ENCODE measurements at places on chromosomes 11 and 22.

- DNase-seq, result peak; percentile 23
Observed at GRCh38 chr11:74316772-74317505, 5.5 kb upstream of the P4HA3 start.

- no peak for DNase-seq
Observed at GRCh38 chr11:62602141-62603071, 741 bp upstream of the MTA2 start.

DNA sequence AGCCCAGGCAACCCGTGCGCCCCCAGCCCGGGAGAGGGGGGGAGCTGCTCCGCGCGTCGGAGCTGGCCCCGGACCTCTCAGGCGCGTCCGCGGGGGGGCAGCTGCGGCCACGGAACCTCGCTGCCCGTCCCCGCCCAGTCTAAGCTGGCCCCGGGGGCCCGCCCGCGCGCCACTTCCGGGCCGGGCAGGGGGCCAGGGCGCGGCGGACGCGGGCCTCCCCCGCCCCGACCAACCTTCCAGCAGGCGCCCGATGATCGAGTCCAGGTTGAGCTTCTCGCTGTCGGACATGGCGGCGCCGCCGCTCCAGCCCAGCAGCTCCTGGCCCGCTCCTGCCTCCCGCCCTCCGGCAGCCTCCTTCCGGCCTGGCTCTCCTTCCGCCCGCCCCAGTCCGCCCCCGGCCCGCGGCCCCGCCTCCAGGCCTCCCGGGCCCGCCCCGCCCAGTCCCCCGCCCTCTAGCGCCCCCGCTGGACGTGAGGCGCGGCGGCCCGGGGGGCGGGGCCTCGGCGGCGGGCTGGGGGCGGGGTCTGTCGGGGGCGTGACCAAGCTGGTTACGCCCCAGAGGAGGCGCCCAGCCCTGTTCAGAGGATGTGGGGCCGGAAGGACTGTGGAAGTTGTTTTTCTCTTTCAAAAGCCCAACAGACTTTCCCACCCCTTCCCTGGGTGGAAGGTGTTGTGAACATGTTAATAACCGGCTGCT lies at the start of gene PPP1CA:
Gene PPP1CA, minus strand, starts transcription at position 364 of the 697 bp plus-strand sequence. Its CDS starts 76 bp downstream, at position 288.
- no peak for DNase-seq

GRCh38 chr11:102932678-102933077 lies 22.9 kb downstream of the MMP13 start:
- no peak for DNase-seq

DNA sequence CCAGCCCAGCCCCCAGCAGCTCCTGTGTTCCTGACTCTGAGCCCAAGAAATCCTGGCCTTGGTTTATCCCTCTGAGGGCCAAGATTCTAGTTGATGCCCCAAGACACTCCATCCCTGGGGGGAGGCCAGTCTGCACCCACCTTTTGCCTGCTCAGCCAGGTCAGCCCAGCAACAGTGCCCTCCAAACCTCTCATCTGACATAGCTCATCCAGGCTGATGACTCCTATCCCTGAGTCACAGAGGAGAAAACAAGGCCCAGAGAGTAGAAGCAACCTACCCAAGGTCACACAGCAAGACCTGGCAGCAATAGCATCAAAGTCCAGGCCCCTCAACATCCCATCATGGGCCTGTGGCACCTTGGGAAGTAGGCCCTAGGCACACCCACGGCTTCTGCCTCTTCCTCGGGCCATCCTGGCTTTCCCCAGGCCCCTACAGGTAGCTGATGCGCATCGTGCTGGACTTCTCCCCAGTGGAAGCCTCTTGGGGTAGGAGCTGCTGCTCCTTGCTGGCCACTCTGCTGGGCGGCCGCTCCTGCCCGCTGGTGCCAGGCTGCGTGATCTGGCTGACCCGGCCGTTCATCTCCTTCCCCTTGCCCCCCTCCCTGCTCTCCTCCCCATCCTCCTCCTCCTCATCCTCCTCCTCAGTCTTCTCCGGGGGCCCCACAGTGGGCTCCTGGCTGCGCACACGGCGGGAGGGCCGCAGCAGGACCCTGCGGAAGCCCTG lies 6.0 kb downstream of the SSTR3 start:
- DNase-seq, result no peak

GRCh38 chr22:38325587-38325986 lies 8.4 kb upstream of the CSNK1E start:
- DNase-seq, result no peak

DNA sequence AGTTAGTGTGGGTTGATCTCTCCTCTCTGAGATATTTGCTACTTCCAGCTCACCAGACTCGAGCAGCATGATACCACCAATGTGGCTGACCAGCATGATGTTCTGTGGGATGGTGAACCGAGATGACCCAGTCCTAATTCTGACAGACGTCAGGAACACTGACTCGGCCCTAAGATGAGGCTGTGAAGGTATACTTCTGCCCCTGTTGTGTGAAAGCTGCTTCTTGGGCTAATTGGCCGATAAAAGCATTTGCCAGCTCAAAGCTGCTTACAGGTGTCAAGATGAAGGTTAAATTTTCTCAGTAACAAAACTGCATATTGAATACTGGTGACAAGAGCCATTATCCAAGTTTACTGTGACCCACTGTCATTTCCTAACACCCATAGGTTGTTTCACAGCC lies 151.4 kb downstream of the BRD1 start:
- DNase-seq, result no peak

GRCh38 chr11:47944632-47945031 lies 35.7 kb upstream of the PTPRJ start:
- DNase-seq, result no peak

DNA sequence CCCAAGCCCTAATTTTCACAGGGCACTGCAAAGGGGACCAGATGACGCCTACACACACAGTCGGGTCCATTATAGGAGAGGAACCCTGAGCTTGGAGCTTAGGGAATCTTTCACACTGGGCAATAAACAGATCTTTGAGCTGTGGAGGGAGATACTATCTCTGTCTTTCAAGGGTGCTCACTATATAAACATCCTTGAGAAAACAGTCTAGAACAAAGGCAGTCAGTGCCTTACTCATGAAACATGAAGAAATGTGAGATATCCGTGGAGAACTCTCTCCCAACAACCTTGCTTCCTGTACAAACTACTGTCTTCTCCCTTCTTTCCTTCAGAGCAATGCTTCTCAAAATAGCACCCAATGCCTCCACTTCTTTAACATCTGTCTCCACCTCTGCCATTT lies 109.0 kb upstream of the APOA1 start:
- DNase-seq, result no peak

- DNase-seq, result no peak
Observed at GRCh38 chr22:45775569-45776312, 104.1 kb downstream of the ATXN10 start.

DNA sequence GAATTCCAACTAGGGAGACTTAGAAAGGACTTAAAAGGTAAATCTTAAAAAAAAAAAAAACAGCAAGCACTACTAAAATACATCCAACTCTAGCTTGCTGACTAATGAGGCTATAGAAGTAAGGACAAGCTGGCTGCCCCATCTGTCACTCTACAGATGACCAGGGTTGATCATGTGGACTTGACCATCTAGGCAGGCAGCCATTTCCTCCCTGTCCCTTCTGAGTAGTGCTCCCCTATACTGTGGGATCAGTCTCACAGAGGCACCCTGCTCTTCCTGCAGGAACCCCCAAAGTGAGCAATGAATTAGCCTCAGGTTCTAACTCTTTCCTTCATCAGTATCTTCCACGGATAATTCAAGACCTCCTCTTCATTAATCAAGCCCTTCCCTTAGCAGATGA lies 12.3 kb downstream of the SLC1A2 start:
- no peak for DNase-seq

DNA sequence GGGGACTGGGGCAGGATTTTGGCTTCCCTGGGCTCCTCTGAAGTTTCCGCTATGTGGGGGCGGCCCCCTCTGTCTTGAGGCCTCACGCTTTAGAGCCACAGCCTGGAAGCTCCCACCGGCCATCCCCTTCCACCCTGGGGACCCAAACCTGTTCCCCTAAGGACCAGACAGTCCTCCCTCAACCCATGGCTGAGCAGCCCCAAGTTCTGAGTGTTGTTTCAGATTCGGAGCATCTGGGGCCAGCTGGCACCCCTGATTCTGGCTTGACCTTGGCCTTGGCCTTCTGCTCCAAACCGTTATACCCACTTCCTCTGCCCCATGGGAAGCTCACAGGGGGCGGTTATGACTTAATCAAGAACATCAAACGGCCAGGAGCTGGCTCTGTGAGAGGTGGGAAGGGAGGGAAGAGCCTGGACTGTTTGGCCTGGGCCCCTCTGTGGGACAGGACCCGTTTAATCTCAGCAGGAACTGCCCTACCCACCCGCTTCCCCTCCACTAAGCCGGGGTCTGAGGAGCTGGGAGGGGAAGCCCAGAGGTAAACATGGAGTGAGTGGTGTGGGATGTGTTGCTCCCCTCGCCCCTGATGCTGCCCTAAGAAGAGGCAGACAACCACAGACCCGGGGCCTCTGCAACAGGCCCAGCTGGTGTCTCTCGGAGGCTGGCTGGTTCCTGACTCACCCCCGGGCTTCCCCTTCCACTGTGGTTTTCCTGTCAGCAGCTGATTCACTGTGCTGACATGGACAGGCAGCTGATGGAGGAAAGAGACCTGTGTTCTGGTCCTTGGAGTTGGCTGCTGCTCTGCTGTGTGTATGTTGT lies 3.4 kb downstream of the CD82 start:
- peak; percentile 88 for DNase-seq

DNA sequence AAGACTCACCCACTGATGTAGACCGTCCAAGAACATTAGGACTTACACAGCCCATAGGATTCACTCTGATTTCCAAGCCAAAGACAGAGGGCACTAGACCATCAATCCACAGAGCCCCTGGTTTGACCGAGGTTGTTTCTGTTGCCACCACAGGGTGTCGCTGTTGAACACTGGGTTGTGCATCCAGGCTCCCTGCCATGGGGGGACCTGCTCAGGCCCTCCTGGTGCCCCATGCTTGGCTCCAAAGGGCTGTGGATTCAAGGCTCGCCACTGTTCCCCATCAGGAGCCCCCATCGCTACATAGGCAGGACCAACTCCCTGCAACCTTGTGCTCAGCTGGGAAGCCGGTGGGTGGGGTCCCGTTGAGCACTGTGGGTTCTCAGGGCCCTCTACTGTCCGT lies 128.0 kb upstream of the ANO1 start:
- DNase-seq, result no peak

GRCh38 chr11:17550450-17551346 lies 3.6 kb downstream of the OTOG start:
- no peak for DNase-seq

GRCh38 chr22:44026630-44027511 lies 2.8 kb downstream of the PARVB start:
- no peak for DNase-seq

GRCh38 chr22:23243006-23243573 lies 62.8 kb downstream of the BCR start:
- DNase-seq, result no peak

DNA sequence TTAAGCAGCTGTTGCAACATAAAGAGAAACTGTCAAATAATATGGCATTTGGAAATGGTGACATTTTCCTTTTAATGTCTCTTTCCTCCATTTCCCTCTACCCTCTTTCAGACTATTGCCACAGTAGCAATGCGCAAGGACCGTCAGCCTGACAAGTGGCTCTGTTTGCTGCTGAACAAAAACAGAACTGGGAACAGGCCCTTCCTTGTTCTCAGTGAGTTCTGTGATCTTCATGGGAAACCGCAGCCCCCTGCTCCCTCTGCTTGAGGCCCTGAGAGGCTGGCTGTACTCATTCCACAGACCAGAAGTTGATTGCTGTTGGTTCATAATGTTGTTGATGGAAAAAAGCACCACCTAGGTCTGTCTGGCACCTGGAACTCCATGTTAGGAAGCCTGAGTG lies 559.7 kb downstream of the OPCML start:
- DNase-seq, result no peak

- no peak for DNase-seq
Observed at GRCh38 chr11:35802221-35802620, 139.6 kb downstream of the TRIM44 start.

- DNase-seq, result no peak
Observed at GRCh38 chr11:98365190-98365589, 655.6 kb upstream of the CNTN5 start.

DNA sequence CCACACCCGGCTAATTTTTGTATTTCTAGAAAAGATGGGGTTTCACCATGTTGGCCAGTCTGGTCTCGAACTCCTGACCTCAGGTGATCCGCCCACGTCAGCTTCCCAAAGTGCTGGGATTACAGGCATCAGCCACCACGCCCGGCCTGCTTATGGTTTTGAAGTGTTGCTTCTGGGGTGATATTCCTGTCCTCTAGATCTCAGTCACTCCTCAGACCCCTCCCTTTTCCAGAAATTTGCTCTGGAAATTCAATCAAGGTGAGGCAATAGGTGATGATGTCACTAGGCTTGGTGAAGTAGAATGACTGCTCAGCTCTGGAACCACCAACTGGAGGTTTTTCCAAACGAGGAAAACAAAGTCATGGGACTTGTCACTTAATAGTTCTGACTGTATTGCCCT lies 36.6 kb upstream of the CREB3L1 start:
- DNase-seq, result no peak

DNA sequence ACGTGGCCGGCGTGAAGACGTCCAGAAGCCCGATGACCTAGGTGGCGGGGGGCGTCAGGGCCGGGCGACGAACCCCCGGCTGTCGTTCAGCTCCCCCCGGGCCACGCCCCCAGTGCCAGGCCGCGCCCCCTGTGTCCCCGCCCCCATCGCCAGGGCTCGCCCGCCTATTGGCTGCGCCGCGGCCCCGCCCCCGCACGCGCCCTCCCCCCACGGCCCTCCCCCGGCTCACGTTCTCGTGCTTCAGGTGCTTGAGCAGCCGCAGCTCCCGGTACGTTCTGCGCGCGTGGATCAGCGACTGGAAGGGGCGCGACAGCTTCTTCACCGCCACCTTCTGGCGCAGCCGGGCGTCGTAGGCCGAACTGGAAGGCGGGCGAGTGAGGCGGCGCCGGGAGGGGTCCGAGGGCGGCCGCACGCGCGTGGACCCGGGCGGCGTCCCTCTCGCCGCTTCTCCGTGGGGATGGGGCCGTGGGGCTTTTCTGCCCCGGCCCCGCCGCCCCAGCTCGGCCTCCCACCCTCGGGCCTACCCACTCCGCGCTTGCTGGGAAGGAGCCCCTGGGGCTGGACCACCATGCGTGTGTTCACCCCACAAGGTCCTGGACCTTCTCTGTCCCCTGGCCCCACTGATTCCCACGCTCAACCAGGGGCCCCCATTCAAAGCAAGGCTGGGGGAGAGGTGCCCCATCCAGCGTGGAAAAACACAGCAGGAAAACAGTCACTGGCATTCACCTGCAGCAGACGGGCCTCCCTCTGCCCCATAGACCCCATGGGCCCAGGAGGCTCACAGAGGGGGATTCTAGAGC lies 2.4 kb downstream of the MAPK11 start:
- no peak for DNase-seq

DNA sequence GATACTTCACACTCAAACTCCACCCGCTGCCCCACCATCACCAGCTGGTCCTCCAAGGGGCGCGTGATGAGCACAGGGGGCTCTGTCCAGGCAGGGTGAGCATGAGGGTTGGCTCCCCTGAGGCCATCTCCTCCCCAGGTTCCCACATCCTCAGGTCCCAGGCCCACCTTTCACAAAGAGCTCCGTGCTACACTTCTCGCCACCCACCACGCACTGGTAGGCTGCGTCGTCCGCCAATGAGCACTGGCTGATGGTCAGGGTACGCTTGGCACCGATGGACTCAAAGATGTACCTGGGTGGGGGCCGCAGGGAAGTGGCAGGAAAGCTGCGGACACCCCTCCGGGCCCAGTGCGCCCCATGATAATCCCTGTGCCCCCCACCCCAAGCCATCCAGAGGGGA lies 9.6 kb downstream of the MYBPC3 start:
- DNase-seq, result no peak
